ENCODE measurements at places on chromosomes 3 and 15.

- no peak for DNase-seq
These were observed 82.9 kb downstream of the MYO9A start for GRCh38 chr15:72034859-72035650.

GRCh38 chr15:24858737-24859601 is 95.8 kb upstream of the SNRPN start:
- no peak for DNase-seq

GRCh38 chr3:130820976-130821375 is 72.9 kb upstream of the ATP2C1 start:
- DNase-seq: no peak

- DNase-seq: no peak
These were observed 21.0 kb upstream of the ATG7 start for GRCh38 chr3:11250902-11251806.

GRCh38 chr3:51530485-51530884 is 8.0 kb upstream of the RAD54L2 start:
- DNase-seq: no peak

DNA sequence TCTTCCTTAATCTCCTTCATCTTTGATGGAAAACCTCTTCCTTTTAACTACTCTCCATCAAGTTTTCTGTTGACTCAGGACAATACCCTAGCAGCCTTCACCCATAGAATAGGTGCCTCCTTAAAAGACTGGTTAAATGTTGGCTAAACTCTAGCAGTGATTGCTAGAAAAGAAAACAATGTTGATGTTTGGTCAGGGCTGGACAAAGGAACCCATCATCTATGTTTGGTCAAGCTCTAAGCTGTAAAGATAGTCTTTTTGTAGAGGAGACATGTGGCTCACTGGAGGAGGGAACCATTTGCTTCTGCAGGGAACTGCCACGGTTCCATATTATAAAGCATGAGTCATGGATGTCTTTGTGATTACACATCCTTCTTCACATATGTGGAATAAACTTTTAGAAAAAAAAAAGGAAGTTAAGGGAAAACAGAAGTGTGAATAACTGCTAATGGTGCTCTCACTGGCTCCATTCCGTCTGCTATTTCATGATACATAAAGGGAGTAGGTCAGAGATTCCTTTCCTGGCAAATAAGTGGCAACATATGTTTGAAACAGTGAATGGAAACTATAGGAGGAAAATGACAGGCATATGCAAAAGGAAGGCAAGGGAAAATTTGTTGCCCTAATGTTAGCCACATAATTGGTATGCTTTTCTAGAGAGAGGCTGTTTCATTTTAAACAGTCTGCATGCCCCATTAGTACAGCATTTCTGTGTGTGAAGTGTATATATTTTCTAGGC is 78.2 kb downstream of the CMSS1 start:
- no peak for DNase-seq

GRCh38 chr15:37221671-37222145 is 121.4 kb upstream of the MEIS2 start:
- no peak for DNase-seq

DNA sequence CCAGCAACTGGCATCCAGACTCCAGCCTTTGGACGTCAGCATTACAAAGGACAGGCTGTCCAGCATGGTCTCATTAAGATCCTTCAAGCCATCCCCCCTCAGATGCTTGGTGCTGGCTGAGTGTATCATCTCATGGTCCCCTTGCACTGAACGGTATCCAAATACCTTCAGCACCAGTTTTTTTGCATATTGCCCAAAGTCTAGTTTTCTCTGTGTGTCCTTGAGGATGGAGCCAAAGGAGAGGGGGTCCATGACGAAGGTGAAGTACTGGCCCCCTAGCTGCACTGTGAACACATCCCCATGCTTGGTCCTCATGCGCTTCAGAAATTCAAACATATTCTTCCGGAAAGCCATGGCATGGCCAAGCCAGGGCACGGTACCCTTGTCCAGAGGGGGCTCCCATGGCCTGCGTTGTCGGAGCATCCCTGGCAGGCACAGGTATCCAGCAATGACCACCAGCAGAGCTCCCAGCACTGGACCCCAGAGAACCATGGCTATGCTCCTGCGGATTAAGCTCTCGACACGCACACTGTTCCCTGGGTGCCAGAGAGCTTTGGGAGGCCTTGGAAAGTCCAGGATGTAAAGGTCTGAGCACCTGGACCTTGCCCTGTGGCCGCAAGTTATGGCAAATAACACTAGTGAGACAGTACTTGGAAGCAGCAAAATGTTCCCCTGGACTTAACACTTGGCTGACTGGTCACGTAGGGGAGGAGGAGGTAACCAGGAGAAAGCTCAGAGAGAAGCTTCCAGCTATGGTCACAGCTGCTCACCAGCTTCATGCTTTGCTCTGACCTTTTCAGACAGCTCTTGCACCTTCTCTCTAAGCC is at the start of gene CYP8B1:
CYP8B1 (minus strand) TSS at position 555 of the 827 bp plus-strand sequence; CDS start at position 492, 63 bp downstream.
- DNase-seq: no peak

- no peak for DNase-seq
These were observed 31.6 kb upstream of the ABHD10 start for GRCh38 chr3:111947231-111947630.

- no peak for DNase-seq
These were observed 39.3 kb downstream of the NMNAT3 start for GRCh38 chr3:139638518-139638917.

DNA sequence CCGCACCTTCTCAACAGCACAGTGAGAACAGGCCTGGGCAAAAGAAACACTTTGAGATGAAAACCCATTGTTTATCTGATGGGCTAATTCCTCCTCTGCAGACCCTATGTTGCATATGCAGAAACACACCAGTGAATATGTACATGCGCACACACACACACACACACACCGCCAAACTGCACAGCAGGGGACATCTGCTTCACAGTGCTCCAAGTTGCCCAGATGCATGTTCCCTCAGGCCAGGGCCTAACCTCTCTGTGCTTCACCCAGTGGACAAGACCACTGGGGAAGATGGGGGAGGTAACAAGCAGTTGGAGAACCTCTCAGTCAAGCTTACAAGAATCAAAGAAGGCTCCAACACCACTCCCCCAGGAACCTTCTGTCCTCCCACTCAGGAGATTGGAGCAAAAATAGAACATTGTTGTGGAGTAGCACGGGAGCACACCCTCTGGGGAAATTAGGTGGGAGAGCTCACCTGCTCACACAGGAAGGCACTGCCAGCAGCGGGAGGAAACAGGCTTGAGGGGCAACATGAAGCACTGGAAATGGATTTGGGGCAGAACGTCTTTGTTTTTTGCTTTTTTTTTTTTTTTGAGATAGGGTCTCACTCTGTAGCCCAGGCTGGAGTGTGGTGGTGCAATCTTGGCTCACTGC is 13.0 kb downstream of the HCN4 start:
- DNase-seq: no peak

DNA sequence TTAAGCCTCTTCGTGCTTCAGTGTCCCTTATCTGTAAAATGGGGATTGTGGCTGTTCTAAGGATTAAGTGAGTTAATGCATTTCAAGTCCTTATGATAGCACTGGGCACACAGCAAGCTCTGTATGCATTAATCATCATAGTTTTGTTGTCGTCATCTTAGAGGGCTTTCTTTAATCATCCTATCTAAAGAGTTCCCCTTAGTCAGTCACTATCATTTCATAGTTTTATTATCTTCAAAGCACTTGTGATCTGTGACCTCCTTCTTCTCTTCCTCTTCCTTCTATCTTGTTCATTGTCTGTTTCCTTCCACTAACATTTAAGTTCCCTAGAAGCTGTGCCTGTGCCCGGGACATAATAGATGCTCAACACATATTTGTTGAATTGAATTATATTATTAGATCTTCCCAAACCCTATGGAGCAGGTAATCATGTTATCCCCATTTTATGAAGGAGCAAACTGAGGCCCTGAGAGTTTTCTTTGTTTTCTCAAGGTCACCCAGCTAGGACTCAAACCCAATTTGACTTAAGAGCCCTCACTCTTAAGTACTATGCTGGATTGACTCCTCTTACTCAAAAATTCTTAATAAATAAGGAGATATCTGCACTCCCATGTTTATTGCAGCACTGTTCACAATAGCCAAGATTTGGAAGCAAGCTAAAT is 24.1 kb downstream of the DUOX2 start:
- no peak for DNase-seq

- DNase-seq: no peak
These were observed 441.3 kb upstream of the THBS1 start for GRCh38 chr15:39139431-39140059.

DNA sequence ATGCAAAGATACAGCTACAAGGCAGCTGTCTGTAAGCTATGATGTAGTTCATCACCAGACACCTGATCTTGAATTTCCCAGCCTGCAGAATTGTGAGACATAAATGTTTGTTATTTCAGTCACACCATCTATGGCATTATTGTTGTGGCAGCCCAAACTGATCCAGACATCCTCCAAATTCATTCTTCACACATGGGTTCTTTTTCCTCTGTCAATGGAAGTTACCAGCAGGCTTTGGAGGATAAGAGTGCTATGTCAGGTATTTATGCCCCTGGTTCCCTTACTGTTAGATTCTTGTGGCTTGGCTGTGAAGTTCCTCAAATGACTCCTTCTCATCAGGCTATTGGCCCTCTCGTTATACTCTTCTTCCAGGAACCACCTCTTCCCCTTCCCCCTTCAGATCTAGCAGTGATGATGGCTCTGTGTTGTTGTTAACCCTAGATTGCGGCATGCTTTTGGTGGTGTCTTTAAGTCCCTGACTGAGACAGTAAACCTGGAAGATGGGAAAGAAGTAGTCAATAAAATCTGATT is 91.0 kb upstream of the CHMP2B start:
- no peak for DNase-seq

All from effector CD4-positive, alpha-beta T cell (primary cell).